Germinal center (tissue), 1 donor: ENCODE measurements at places on chromosomes 2 and 18.

DNA sequence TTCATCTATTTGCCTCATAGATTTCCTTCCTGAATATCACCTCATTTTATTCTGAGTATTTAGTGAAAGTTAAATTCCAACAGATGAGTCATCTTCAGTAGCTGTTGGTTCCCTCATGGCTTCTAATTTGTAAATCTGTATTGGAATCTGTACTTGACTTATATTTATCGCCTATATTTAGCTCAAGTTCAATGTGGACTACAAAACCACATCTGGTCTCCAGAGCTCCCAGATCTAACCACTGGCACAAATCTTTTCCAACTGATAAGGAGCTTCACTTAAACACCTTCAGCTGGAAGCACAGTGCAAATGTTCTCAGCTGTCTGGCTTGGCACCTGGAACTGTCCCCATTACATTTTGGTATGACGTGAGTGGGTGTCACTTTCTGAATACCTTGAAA is 82.8 kb upstream of the DSEL start:
- DNase-seq = no peak

- no peak for DNase-seq
Measured at GRCh38 chr18:35680139-35680551, 98.6 kb downstream of the GALNT1 start.

GRCh38 chr18:28115149-28115550 is 61.8 kb downstream of the CDH2 start:
- no peak for DNase-seq

DNA sequence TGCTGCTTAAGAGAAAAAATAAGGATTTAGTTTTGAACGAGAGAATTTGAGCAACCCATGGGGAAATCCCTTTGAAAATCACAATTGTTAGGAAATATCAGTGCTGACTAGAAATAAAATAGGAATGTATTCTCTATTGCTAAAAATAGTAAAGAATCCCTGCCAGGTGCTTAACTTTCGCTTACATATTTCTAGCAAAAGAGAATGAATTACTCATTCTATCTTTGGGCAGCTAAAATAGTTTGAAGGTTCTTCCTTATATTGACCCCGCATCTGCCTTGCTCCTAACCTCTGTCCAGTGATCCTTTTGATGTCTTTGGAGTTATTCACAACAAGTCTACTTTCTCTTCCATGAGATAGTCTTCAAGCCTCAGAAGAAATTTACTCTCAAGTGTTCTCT is 103.8 kb downstream of the PLCL1 start:
- no peak for DNase-seq

DNA sequence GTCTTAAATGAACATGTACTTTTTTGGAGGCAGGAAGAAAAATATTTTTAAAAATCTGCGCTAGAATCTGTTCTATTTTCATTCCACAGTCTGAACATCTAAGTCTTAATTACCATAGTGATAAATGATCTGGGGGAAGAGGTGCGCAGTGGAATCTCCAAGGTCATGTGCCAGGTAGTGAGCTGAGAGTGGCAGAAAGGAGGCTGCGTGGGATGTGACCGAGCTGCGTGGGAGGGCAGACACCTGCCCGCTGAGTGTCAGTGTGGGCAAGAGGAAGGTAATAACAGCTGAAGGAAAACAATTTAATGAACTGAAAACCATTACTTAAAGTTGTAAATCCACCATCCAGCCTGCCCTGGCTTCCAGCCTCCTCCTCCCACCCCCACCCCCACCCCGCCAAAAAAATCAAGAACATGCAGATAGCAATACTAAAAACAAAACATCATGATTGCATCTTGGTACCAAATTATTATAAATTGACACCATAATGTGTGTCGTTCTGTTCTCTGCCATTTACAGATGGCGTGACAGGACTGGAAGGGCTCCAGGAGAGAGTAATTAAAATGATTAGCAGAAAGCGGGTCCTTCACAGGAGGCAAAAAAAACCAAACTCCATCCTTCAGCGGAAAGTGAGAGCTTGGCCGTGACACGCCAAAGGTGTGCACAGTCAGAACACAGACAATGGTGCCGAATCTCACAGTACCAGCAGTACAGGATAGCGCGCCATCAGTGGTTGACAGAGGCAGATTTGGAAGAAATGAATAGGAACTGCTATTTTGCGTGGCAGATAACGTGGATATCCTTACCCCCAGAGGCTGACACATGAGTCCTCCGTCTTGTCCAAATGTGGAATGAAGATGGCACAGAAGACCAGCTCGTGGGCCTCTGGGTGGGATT is 11.4 kb upstream of the DTNB start:
- DNase-seq = no peak

DNA sequence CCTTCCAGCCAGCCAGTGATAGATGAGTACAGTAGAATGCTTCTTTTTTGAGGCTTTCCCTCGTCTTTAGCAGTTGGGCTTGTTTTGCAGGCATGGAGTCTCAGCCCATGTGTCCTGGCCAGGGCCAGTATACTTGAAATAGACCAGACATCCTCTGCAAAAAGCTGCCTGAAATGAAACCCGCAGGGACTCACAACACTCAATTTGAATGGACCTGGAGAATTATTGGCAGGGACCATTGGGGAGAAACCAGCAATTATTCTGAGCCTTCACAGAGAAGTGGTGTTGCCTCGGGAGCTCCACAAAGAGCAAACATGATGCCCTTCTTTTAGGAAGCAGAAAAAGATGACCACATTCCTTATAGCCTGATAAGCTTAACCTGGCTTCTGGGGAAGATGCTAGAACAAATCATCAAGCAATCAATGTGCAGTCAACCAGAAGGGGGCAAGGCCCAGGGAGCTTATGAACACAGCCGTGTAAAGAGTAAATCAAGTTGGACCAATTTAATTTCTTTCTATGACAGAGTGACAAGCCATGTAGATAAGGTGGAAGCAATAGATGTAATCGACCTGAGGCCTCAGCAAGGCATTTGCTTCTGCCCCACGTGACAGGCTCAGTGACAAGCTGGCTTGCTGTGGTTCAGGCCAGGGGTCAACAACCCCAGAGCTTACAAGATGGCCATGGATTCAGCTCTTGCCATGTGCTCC is 42.1 kb downstream of the BOD1L2 start:
- no peak for DNase-seq

GRCh38 chr2:22450831-22451230 is 934.1 kb upstream of the KLHL29 start:
- no peak for DNase-seq

- no peak for DNase-seq
Measured at GRCh38 chr2:48170281-48170680, 264.0 kb upstream of the FBXO11 start.

DNA sequence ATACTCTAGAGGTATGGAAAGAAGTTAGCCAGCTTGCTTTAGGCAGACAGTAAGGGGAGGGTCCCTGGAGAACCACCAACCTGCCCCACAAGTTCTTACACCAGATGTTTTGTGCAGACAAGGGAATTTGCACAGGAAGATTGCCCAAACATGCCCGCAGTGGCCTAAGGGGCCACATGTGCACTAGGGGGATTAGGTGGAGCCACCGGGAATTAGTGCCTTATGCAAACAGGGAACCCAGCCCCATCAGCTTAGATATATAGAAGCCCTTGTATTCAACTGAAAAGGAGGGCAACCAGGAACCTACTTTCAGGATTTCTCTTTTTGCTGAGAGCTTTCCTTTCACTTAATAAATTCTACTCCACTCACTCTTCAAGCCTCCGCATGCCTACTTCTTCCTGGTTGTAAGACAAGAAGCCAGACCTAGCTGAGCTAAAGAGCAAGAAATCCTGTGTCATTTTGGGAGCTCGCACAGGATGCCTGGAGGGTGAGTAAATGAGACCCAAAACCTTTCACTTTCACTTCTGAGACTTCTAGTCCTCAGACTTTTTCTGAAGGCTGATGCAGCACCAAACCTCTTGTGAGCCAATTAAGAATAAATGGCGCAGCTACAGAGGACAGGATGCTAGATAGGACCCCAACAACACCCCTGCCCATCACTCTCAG is 146.3 kb downstream of the GCA start:
- DNase-seq = no peak

- DNase-seq = no peak
Measured at GRCh38 chr18:60865801-60866200, 467.4 kb upstream of the CDH20 start.

- DNase-seq = no peak
Measured at GRCh38 chr2:119732601-119733164, 27.0 kb upstream of the PTPN4 start.

DNA sequence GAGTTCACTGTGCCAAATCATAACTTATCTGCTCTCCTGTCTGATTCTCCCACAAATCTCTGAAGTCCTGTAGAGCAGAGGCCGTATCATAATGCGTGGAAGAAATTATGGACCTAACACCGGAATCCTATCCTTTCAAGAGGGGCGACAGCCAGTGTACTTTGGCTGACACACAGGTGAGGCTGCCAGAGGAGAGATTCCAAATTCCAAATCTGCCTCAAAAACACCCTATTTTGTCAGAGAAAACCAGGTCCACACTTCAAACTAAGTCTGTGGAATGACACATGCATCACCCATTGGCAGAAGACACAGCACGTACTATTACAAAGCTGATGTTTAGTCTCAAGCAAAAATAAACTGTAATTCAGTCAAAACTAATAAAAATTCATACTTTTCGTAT is 139.2 kb upstream of the PID1 start:
- DNase-seq = no peak

GRCh38 chr2:157443795-157444640 is at the start of gene CYTIP:
TSS of gene CYTIP (minus strand) at chr2:157444089. CDS start at chr2:157444020, 69 bp downstream.
- DNase-seq = peak; percentile 54

DNA sequence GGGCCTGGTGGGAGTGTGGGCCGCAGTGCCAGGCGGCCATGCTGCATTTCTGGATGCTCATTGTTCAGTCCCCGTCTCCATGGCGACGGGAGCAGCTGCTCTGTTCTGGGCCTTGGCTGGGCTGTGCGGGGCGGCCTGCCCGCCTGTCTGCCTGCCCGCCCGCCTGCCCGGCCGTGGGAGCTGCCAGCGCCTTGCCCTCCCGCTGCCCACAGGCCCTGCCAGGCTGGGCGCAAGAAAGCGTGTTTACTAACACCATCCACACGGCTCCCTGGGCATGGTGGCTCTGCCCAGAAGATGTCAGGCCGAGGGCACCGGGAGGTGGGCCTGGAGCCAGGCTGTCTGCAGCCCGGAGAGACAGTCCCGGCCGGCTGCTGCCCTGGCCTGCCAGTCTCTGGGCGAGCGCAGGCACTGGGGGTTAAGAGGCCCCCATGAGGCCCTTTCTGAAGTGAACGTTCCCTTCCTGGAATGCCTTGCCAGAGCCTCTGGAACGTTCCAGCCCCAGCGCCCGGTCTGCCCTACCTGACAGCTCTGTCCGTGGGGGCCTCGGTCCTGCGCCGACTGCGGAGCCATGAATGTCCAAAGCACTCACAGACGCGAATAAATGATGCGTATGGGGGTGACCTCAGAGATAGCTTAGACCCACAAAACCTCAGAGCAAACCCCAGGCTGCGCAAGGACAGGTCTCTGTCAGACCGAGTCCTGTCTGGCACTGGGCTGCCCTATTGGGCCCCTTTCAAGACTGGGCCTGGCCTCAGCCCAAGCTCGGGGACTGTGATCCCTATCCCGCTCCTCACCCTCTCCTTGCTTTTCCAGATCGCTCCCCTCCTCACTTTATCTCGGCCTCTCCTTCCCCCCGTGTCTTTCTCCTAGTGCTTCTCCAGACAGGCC is 44.3 kb downstream of the MYCN start:
- no peak for DNase-seq

GRCh38 chr2:207734264-207734635 is 22.8 kb downstream of the CCNYL1 start:
- DNase-seq = no peak

GRCh38 chr2:144894612-144895599 is 375.0 kb upstream of the ZEB2 start:
- DNase-seq = no peak

GRCh38 chr2:38835990-38836389 is 39.7 kb downstream of the DHX57 start:
- peak; percentile 14 for DNase-seq

DNA sequence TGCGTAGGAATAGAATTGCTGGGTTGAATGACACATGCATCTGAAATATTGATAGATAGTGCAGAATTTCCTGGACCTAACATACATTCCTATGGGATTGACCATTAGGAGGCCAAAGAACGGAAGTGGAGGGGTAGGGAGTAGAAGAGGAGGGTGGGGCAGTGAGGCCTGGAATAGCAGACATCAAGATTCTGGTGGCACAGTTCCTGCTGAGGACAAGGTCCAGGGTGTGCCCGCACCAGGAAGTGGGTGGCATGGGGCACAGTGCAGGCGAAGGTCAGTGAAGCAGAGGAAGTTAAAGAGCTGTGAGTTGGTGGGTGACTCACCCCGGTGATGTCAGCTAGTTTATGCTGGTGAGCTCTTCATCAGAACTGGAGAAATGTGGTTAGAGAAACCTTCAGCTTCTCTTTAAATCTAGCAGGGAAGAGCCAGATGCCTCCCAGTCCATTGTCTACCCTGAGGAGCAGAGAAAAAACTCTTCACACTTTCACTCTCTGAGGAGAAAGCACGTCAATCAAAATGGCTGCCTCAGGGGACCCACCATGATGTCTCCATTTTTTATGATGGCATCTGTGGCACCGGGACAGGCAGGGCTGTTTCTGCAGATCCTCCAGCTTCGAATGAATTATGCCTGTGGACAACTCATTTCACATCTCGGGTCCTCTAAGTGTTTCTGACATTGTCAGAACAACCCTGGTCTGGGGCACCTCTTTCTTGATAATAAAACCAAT is 55.9 kb upstream of the CTLA4 start:
- DNase-seq = no peak

DNA sequence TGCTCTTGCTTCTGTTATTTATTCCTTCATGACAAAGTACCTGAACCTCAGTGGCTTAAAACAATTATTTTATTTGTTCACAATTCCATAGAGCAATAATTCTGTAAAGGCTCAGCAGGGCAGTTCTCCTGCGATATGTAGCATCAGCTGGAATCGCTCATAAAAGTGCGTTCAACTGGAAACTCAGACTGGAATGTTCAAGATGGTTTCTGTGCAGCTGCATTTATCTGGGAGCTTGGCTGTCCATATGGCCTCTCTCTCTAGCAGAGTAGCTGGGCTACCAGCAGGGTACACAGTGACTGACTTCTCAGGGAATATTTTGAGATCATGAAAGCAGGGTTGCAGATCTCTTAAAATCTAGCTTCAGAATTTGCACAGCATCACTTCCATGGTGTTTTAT is 13.5 kb downstream of the CCDC121 start:
- DNase-seq = no peak

GRCh38 chr18:75110846-75111415 is 98.0 kb downstream of the PTGR3 start:
- DNase-seq = no peak
